ENCODE measurements at places on chromosomes 13 and 19. TPM values are rescaled to one million over a fixed set of nuclear protein-coding genes. Genes with fewer than 3 reads are reported as not detected.

GRCh38 chr19:20969898-20970297 is 46.8 kb downstream of the ZNF85 start:
- DNase-seq: peak; percentile 6

SWSAP1 gene
- total RNA-seq: 5.2 TPM

ARHGAP45 gene
- 68.4 TPM for total RNA-seq

ZNF471 gene
- 0.07 TPM for total RNA-seq

GRCh38 chr19:7504684-7505083 is 11.2 kb upstream of the ZNF358 start:
- DNase-seq: no peak

DNA sequence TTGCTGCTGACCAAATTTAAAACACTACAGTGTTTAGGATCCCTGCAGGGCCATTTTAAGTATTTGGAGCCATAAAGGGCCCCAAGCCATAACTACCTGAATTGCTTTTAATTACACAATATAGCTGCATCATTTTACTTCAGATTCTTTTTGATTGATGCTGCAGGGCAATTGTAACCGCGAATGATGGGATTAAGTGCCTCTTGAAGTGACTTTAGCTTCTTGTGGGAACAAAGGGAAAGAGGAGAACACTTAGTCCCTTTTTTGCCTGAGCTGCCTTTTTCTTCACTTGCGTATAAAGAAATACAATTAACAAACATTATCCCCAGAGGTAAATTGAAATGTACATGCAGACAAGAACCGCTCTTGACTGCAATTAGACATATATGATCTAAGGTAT is 228.5 kb downstream of the ZIC5 start:
- DNase-seq: no peak

DNA sequence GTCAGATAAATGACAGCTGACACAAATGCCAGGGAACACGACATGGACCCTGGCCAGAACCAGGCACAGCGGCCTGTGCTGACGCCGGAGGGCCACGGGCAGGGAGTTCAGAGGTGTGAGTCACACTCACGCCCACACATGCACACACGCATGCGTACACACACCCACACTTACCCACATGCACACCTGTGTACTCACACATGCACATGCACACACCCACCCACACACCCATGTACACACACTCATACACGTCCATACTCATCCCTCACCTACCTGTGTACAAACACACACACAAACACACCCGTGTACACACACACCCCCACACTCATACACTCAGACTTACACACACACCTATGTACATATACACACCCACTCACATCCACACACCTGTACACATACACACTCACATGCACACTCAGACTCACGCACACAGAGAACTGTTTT is 40.4 kb downstream of the MLLT1 start:
- DNase-seq: peak; percentile 61

DNA sequence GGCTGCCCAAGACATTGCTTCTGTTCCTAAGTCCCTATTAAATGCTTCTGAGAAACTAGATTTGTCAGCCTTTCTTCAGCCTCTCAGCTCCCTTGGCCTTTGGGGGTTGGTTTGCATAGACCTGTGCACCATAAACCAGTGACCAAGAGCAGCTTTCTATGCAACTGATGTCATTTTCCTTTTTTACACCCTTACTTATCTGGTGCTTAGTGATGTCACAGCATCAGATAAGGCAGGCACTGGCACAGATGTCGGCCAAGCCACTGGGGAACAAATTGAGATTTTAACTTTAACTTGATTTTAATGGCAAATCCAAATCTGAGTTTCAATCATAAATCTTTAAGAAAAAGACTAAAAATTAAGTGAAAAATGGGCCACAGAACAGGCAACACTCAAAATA is 59.8 kb downstream of the RUBCNL start:
- DNase-seq: no peak

- DNase-seq: peak; percentile 78
Observed at GRCh38 chr19:41367848-41368301, 3.9 kb upstream of the B9D2 start.

TJP3 gene
- 11.7 TPM for total RNA-seq

DNA sequence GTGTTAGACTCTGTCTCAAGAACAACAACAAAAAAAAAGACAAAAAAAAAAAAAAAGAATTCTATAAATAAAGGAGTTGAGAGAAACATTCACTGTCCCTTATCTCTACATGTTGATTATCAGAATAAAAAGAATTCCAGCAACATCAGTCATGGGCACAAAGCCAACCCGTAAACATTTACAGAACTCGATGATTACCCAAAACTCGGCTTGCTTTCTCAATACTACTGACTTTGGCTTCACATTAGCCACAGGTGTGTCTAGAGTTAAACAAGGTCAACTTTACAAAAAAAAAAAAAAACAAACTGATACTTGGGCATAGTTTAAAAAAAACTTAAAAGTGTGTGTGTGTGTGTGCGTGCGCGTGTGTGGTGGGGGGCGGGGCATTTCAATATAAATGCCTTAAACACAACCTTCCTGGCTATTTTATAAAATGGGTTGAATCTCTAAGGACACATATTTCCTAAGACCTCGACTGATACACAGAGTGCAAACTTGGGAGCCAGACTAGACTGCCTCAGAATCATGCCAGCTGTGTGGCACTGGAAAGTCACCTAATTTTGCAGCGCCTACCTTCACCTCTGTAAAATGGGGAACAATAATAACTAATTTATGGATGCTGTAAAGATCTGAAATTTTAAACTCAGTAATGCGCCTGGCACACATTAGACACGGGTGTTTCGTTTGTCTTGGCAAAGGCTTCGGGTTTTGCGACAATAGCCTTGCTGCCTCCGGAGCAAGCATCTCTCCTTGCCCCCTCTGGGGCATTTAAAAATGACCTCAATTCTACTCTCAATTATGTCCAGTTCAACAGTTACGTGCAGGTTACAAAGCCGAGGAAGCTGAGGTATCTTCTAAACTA is 922 bp downstream of the EBPL start:
- DNase-seq: peak; percentile 67

PRX gene
- total RNA-seq: 2.7 TPM

GRCh38 chr19:55959996-55960675 is 12.5 kb downstream of the NLRP8 start:
- DNase-seq: no peak

BEST2 gene
- total RNA-seq: not detected

IQCN gene
- 0.33 TPM for total RNA-seq

DNA sequence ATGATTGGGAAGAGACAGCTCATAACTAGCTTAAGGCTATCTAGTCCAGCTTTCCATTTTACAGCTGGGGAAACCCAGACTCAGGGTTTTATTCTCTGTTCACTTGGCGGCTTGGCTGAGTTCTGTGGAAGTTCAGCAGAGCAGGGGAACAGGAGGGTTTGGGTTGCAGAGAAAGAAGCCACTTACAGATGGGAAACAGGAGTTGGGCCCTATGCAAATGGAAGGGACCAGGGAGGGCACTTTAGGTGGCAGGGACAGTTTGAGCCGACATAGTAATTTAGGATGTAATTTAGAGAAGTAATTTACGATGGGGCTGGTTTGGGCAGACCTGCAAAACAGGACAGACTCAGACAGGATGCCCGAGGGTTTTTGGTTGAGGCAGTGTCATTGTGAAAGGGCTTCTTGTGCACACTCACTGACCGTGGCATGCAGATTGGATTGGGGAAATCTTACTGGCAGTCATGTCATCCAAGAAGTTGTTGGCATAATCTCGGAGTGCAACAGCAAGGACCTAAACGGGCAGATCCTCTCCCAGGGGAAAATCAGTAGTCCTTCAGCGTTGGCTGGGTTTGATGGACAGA is 47.3 kb upstream of the GPR183 start:
- peak; percentile 45 for DNase-seq

- no peak for DNase-seq
Observed at GRCh38 chr13:103516015-103516795, 450.0 kb upstream of the SLC10A2 start.

SCGB2B2 gene
- total RNA-seq: not detected

GRCh38 chr13:30619731-30620130 is 2.0 kb downstream of the USPL1 start:
- DNase-seq: peak; percentile 10

DNA sequence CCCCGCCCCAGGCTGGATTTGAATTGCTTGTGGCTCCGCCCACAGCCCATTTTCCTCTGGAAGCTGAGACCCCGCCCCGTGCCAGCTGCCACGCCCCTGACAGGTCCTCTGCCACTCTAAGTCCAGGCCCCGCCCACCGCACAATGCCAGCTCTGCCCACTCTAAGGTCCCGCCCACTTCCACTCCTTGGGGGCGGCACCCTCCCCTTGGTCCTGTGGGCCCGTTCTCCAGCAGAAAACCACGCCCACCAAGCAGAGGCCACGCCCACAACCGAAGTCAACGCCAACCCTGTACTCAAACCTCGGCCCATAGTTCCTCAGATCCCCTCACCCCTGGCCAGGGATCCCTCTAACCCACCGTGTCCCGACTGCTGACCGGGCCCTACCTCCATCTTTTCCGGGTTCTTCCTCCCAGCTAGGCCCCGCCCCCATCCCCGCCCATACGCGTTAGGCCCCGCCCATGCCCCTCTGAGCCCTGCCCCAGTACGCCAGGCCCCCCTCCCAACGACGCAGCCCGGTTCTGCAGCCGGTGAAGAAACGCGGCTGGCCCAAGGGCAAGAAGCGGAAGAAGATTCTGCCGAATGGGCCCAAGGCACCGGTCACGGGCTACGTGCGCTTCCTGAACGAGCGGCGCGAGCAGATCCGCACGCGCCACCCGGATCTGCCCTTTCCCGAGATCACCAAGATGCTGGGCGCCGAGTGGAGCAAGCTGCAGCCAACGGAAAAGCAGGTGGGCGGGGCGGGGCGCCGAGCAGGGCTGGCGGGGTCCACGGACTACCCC is 1.3 kb downstream of the HMG20B start:
- DNase-seq: peak; percentile 97

DNA sequence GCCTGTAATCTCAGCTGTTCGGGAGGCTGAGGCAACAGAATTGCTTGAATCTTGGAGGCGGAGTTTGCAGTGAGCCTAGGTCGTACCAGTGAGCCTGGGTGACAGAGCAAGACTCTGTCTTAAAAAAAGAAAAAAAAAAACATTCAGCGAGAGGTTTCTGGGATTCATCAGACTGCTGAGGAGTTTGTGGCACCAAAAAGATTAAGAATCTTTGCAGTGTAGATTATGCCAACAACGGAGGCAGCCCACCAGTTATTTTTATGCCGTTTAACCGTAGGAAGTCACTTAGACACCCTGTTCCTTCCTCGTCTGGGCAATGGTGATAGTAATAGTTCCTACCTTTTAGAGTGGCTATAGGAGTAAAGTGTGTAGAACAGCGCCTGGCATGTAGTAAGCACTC is 2.5 kb downstream of the COX6B1 start:
- no peak for DNase-seq

PSG7 gene
- not detected for total RNA-seq

- peak; percentile 94 for DNase-seq
Observed at GRCh38 chr19:54164369-54165068, 5.0 kb upstream of the LENG1 start.

OR7A5 gene
- total RNA-seq: not detected

DNA sequence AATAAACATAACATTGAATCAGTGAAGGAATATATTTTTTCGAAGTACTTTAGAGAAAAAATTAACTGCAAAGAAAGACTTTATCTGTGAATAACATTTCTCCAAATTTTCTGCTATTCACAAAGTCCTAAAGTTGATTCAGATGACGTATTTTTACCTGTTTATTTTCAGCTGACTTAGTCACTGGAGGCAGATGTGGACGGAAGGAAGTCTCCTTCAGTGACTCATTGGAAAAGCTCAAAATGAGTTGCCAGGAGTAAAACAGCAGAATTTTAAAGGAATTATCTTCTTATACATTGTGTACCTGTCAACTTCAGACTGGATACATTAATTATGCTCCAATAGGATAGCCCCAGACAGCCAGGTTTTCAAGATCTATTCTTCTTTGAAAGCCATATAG is 679.3 kb upstream of the GPC6 start:
- peak; percentile 43 for DNase-seq

DNA sequence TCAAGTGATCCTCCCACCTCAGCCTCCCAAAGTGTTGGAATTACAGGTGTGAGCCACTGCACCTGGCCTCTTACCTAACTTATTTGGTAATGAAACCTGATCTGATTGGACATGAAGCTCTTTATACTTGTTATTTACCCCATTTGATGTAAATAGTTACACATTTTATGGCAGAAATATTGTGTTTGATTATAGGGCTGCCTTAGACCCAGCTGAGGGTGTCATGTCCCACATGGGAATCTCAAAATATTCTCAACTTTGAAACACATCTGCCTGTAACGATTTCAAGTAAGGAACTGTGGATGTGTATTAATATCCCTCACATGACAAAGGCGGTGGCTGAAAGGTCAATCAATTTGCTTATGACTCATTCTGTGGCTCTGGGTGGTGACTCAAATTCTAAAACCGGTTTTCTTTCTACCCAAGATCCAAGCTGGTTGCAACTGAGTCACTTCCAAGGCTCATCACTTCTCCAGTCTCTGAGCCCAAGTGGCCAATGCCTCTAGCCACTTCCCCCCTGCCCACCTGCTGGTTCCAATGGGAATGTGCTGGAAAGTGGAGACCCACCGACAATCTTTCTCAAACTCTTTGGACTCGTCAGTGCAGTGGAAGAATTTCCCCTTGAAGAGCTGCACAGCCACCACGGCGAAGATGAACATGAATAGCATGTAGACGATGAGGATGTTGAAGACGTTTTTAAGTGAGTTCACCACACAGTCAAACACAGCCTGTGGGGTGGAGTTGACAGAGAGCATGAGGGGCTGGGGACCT is 110.9 kb downstream of the IER2 start:
- peak; percentile 98 for DNase-seq

DNA sequence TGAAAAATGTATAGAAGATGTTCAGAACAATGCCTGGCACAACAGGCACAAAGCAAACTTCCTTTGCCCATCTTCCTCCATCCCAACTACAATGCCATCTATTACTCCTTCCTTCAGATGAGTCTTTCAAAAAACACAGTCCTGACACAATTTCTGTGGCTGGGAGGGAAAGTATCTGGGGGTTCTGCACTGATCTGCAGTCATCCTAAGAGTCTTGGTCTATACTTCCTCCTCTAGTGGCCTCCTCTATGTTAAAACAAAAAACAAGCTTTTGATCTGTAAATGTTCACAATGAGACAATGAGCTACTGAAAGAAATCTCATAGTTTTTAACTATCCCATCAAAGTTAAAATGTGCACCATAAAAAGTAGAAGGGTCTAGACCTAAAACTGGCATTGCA is 44.8 kb downstream of the USP12 start:
- DNase-seq: no peak

DNA sequence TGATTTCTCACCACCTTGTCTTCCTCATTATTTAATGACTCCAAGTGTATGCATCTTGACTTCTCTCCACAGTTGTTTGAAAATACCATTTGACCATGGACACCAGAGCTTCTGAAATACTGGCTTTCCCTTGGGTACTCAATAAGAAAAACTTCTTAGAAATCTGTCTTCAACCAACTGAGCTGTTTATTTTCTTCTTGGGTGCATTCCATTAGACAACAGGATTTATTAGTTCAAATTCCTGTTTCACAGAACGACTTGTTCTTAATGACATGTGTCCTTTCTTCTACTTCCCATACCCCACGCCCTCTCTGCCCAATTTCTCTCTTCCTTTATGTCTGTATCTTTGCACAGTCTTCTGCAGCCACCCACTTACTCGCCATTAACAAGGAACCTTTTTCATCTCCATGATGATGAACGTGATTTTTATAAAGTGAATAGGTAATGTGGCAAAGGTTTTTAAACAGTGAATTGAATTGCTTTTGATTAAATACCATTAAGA is 11.3 kb upstream of the ITM2B start:
- DNase-seq: no peak

PRODH2 gene
- total RNA-seq: not detected

TNFSF9 gene
- total RNA-seq: 9.6 TPM

CCL25 gene
- total RNA-seq: not detected
